ENCODE measurements at places on chromosomes 5 and 9.

GRCh38 chr9:82457298-82457697 is 468.7 kb downstream of the SPATA31D1 start:
- no peak for DNase-seq

DNA sequence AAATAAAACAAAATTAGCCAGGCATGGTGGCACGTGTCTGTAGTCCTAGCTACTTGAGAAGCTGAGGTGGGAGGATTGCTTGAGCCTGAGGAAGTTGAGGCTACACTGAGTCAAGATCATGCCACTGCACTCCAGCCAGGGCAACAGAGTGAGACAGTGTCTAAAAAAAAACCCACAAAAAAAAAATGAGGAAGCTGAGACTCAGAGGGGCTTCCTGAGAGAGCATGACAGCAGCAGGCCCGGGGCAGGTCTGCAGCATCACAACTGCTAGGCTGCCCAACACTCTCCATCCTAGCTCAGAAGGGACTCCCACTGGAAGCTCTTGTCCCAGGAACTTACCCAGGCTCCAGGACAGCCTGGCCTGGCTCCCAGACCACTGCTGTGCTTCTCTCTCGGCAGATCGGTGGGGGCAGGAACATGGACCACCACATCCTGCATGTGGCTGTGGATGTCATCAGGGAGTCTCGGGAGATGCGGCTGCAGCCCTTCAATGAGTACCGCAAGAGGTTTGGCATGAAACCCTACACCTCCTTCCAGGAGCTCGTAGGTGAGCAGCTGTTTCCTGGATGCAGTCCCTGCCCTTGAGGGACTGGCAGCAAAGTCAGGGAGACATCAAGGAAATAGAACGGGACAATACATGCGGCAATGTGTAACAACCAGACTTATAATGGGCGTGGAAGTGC is 19.1 kb downstream of the PTGS1 start:
- DNase-seq, result no peak

GRCh38 chr9:135498381-135499126 is 1.9 kb upstream of the MRPS2 start:
- DNase-seq, result no peak

GRCh38 chr5:170353011-170353761 is 36.0 kb downstream of the KCNMB1 start:
- no peak for DNase-seq

- DNase-seq, result no peak
Measured at GRCh38 chr9:131740898-131741297, 1.0 kb upstream of the RAPGEF1 start.

DNA sequence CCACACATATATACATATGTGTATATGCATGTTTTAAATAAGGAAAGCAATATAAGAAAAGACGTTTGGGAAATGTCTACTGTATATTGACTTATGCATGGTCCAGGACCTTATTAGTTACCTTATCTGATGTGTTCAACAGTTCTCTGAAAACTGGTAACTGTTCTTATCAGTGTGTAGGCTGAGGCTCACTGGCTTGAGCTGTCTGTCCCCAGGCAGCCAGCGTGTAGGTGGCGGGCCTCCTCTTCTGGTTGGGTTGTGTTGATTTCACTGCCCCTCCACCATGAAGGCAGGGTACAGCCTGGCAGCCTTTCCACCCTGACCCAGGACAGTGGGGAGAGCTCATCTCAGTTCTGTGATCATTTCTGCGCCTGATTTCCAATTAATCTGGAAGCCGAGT is 38.7 kb upstream of the SEMA4D start:
- DNase-seq, result no peak

- DNase-seq, result no peak
Measured at GRCh38 chr9:125446561-125447094, 185.0 kb downstream of the GAPVD1 start.

DNA sequence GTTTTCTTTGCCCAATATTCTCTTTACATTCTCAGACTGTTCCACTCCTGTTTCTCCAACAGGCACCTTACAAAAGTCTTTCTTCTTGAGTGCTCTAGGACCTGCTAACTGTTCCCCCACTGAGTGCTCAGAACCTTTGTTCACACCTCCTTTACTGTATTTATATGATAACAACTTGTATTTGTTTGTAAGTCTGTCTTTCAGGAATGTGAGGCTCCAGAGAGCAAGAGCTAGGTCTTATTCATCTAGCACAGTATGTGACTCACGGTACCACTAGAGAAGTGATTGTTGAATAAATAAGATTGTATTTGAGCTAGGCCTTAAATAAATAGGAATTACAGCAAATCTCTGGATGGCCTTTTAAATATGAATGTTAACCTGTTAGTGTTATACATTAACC is 42.5 kb upstream of the MYOT start:
- DNase-seq, result no peak

- no peak for DNase-seq
Measured at GRCh38 chr9:72925891-72926290, 27.0 kb downstream of the ALDH1A1 start.

- DNase-seq, result no peak
Measured at GRCh38 chr9:136695955-136696354, 8.7 kb upstream of the AGPAT2 start.

GRCh38 chr9:118527261-118527660 is 823.1 kb downstream of the TLR4 start:
- no peak for DNase-seq

DNA sequence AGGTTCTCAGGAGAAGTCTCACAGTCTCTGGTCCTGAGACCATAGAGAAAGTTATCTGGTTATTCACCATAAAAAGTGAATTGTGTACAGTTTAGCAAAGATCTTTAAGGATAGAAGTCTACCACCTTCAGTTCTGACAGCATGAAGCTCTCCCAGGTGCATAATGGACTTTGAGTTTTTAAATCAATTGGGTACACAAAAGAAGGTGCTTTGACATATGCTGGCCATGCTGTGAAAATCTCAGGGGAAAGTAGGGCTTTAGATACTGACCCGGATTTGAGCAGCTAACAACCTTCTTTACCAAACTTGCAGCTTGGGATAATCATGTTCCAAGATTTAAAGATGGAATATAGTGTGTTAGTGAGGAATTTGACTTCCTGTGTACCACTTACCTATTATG is 264.2 kb downstream of the ZSWIM6 start:
- DNase-seq, result no peak

GRCh38 chr5:116442931-116443551 is 131.6 kb downstream of the SEMA6A start:
- no peak for DNase-seq

GRCh38 chr5:142181096-142181495 is 72.5 kb downstream of the NDFIP1 start:
- no peak for DNase-seq

DNA sequence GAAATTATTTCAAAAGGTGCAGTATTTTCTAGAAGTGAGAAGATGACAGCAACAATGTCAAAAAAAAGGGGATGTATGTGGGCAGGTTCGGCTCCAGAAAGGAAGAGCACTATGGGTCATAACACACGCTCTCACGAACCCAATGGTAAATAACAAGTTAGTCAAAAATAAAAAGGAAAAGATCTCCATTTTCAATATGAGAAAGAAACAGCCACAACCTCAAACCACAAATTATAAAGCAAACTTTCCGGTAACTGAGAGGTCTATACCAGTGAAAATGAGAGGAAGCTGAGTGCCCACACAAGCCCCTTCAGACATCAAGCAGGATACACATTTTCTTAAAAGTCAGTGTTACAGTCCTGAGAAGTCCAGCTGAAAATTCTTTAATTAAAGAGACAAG is 398.5 kb upstream of the RPS23 start:
- no peak for DNase-seq

DNA sequence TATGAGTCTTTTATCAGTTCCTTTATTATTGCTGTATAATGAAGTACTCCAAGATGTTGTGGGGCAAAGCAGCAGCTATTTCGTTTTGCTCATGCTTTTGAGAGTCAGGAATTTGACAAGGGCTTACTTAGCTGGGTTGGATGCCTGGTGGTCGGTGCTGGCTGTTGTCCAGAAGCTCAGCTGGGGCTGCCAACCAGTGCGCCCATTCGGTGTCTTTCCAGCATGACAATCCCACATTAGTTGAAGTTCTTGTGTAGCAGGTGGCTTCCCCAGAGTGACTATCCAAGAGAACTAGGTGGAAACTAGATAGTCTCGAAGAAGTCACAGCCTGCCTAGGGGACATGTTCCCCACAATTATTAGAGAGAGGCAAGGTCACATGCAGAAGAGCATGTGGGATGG is 3.4 kb upstream of the FLT4 start:
- no peak for DNase-seq

GRCh38 chr5:55438998-55439397 is 95.8 kb downstream of the PLPP1 start:
- no peak for DNase-seq

GRCh38 chr5:9617739-9618504 is 12.2 kb downstream of the TAS2R1 start:
- no peak for DNase-seq

DNA sequence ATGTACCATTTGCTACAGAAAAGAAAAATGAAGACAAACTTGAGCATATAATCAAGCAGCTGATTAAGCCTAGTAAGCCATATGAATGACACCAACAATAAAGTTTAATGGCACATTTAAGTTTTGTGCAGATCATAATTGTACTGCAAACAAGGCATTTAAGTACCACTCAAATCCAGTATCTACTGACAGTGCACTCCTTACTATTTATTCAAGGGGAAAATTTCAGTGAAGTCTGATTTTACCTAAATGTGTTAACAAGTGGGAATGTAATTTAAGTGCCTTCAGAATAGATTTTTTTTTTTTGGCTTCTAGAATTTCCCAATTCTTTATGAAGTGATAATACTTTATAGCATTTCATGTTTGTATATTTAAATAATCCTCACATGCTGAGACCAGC is 341.0 kb upstream of the POU5F2 start:
- no peak for DNase-seq

DNA sequence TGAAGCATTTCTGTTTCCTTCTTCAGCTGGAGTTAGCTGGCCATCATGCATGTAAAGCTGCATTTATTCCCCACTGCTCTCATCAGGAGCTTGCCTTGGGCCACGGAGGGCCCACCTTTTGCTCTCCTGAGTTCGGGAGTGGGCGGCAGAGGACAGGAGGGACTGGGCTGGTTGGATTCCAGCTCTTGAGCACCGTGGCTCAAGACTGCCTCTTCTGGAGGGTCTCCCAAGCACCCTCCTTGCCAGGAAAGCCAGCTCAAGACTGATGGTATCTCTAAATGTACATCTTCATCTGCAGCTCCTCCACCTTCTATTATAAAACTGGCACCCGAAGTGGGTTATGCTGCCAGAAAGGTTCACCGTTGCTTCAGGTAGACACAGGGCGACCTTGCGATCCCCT is 399.6 kb upstream of the IRX1 start:
- no peak for DNase-seq

DNA sequence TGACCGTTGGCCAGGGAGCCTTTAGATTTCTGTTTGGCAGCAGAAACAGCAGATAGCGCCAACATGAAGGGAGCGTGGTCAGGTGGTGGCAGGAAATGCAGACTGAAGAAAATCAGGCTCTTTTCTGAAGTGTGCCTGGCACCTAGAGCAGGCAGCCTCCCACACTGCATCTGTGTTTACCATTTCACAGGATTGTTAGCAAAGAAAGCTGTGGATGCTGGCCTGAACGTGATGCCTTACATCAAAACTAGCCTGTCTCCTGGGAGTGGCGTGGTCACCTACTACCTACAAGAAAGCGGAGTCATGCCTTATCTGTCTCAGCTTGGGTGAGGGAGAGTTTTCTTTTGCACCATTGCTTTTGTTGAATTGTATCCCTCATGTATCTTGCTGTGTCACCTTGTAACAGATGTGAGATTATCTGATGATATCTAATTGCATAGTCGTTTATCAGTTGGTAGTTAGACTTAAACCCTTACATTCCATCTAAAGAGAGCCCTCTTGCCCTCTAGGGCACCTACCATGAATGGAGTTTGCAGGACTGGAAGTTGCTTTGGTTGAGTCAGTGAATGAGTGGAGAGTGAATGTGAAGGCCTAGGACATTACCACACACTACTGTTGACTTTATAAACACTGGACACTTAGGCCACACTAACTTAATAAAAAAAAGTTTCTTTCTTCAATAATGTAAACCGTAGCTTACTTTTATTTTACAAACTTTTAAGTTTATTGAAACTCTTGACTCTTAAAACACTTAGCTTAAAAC is 42.8 kb downstream of the ACO1 start:
- DNase-seq, result no peak

DNA sequence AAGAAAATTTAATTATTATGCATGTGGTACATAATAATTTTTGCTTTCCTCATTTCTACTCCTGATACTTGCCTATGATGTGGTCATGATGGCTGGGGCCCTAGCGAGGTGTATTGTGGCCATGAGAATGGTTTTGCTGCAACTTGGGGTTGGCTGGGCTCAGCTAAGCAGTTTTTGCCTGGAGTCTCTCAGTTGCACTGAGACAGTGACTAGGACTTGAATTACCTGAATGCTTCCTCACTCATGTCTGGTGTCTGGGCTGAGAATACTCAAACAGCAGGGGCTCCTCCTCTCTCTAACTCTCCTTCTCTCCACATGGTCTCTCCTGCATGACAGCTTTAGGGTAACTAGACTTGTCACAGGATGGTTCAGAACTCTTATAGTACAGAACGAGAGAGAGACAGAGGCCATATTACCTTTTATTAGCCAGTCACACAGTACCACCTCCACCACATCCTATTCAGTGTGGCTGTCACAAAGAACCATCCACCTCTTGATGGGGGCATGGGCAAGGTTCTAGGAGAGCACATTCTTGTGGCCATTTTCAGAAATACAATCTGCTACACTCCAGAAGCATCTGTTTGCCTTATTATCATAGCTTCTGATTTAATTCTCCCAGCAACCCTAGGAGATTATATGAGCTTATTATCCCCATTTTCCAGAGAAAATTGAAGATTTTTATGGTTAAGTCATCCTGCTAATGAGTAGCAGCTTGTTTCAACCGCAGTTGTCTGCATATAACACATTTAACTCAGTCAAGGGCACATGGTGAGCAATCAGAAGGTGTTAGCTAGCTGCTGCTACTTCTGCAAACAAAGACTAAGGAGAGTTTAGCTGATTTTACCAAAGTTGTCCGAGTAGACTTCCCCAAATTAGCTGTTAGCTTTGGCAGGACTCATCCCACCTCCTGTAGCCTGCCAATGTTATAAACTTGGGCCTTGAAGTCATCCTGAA is 245.1 kb downstream of the DOCK8 start:
- no peak for DNase-seq

DNA sequence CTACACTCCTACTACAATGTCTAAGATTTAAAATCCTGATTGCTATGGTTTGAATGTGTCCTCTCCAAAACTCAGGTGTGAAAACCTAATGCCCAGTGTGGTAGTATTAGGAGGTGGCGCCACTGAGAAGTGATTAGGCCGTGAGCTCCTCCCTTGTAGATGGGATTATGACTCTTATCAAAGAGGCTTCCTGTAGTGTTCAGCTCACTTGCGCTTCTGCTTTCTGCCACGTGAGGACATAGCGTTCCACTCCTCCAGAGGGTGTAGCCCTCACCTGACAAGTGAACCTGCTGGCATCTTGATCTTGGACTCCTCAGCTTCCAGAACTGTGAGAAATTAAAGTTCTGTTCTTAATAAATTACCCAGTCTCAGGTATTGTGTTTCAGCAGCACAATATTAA is 33.0 kb upstream of the WHRN start:
- DNase-seq, result no peak

GRCh38 chr5:140468188-140468587 is 66.6 kb downstream of the ANKHD1 start:
- peak; percentile 9 for DNase-seq
